ENCODE measurements at places on chromosomes 4 and X.

DNA sequence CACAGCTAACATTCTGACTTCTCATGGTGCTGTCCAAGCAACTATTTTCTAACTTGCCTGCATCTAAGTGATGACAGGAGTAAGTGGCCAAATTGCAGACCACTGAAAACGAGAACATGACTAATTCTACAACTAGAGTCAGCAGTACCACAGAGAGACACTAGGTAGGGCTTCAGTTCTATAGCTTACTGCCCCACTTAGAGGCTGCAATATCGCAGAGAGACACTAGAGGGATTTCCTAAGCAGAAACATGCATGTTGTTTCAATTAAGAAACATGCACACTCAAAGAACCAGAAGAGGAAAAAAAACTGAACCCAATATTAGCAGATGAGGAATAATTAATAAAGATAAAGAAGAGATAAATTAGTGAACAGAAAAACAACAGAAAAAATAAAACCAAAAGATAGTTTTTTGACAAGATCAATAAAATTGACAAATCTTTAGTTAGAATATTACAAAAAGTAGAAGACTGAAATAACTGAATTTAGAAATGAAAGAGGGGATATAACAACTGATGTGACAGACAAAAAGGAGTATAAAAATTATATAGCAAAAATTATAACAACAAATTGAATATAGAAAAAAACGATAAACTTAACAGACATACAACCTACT lies 100.8 kb downstream of the SPIN4 start:
- DNase-seq: peak; percentile 61

- no peak for DNase-seq
These were observed 167.1 kb upstream of the CXCL13 start for GRCh38 chr4:77438549-77438948.

DNA sequence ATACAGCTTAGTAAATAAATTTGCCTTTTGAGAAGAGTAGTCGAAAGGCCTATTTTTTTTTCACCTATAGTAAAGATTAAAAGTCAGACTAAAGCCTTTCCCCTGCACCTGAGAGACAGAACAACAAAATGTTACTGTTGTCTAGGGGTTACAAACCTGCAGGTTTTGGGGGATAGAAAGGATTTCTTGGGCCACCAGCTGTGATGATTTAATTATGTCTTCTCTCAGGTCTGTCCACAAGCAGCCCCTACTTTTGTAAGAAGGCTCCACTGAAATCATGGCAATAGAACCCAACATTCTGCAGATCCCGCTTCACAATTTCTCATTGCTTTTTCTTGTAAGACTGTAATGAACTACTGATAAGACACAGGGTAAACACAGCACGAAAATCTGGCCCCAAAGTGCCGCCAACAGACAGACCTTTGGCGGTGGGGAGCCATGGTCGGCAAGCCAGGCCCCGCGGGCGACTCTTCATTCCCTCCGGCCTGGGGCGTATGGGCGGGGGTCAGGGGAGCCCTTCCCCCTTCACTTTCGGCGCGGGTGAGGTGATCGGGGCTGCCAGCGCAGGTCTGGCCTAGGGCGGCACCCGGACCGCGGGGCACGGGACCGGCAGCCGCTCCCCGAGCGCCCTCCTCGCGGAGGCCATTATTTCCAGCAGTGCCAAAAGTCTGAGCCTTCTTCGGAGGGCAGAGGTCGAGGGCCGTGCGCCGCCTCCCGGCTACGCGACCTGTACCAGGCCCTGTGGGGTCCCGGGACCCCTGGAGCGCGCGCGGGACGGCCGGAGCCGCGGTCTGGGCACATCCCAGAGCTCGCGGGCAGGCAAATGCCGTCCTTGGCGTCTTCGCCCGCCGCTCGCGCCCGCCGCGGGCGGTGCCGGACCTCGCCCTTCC lies 812 bp upstream of the KDM6A start:
- DNase-seq: peak; percentile 50

DNA sequence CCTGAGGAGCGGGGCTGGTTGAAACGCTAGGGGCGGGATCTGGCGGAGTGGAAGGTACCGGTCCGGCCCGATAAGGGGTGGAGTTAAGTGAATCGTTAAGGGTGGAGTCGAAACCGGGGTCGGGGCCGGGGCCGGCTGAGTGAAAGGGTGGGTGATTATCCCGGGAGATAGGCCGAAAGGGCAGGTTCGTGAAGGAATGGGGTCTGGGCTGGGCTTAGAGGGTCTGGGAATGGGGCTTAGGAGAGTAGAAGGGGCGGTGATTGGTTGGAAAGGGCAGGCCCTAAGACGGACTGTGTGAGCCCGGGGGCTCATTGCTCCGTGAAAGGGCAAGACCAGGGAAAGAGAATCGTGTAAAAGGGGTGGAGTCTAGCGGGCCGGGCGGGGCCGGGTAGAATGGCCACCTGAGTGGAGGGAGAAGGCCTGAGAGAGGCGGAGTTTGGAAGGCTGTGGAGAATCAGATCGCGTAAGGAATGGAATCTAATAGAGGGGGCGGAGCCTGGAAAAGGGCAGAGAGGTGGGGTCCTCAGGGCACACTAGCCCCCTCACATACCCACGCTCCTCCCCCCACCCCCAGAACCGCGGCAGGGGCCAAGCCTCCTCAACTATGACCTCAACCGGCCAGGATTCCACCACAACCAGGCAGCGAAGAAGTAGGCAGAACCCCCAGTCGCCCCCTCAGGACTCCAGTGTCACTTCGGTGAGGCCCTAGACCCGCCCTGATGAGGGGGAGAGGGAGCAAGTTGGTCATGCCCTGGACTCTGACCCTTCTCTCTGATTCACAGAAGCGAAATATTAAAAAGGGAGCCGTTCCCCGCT lies 430 bp downstream of the HDAC6 start:
- peak; percentile 74 for DNase-seq

GRCh38 chrX:71998836-71999509 lies 88.3 kb downstream of the NHSL2 start:
- peak; percentile 65 for DNase-seq

GRCh38 chrX:151723156-151723760 lies 7.4 kb downstream of the FATE1 start:
- DNase-seq: no peak

DNA sequence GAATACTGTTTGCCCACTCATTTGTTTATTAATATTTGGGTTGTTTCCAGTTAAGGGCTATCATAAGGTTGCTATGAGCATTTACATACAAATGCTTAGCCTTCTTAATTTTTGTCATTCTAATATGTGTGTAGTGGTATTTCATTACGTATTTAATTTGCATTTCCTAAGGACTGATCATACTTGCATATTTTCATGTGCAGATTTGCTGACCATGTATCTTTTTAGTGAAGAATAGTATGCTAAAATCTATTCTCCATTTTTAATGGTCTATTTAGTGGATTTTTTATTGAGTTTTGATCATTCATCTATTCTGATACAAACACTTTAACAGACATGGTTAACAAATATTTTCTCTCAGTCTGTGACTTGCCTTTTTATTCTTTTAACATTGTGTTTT lies 949.5 kb downstream of the RAB28 start:
- no peak for DNase-seq

GRCh38 chrX:13933352-13933751 lies 96.3 kb downstream of the GEMIN8 start:
- no peak for DNase-seq

GRCh38 chr4:55161739-55162138 lies 36.3 kb upstream of the KDR start:
- DNase-seq: no peak

- no peak for DNase-seq
These were observed 387.5 kb upstream of the GRID2 start for GRCh38 chr4:91916219-91916618.

DNA sequence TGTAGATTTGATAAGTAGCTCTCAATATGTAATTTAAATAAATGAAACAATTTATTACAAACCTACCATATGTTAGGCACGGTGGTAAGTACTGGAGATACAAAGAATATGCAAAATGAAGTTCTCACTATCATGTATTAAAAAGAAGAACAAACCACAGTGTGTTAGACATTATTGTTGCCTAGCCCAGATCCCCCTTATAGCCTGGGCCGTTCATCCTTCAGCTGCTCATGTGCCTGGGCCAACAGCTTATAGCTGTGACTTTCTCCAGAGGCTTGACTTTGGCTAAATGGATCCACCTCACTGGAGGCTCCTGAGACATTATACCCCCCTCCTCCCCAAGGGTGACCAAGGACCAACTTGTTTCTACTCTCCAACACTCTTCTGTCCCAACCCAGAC lies 29.8 kb upstream of the CCNG2 start:
- DNase-seq: no peak

- DNase-seq: peak; percentile 49
These were observed 5.9 kb upstream of the GRPEL1 start for GRCh38 chr4:7073526-7074390.

GRCh38 chr4:24560868-24561368 lies 23.4 kb downstream of the DHX15 start:
- no peak for DNase-seq

- DNase-seq: no peak
These were observed 19.2 kb downstream of the CC2D2A start for GRCh38 chr4:15488658-15489470.

GRCh38 chrX:56764153-56764974 lies 35.3 kb downstream of the NBDY start:
- DNase-seq: peak; percentile 86

DNA sequence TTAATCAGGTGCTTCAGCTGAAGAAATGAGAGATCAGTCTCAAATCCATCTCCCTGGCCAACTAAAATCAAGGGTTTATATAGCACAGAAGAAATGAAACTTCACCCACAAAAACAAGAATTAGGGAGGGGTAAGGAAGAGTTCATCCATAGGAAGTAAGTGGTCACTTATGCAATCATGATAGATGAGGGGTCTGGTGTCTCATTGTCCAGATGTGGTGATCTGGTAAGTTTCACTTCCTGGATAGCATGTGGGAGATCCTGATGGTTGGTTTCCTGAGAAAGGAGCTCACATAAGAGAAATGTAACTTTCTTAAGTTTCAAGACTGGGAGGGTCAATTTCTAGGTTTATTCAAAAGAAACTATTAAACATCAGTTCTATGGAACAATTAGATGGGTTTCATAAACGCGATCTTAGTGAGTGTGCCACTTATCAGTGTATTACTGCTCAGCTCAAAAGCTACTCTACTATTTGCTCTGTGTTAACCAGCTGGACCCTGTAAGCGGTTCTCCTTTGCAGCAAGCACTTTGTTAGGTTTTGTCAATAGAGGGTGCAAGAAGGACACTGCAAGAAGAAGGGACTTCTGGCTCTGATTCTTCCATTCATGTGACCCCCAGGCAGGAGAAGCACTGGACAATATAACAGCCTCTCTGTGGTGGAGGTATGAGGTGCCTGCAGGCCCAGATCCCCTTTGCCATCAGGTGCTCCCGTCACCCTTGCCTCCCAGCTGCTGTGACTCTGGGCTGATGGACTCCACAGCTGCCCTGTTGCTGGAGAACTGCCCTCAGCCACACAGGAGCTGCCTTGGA lies 35.4 kb upstream of the HPSE start:
- DNase-seq: no peak

DNA sequence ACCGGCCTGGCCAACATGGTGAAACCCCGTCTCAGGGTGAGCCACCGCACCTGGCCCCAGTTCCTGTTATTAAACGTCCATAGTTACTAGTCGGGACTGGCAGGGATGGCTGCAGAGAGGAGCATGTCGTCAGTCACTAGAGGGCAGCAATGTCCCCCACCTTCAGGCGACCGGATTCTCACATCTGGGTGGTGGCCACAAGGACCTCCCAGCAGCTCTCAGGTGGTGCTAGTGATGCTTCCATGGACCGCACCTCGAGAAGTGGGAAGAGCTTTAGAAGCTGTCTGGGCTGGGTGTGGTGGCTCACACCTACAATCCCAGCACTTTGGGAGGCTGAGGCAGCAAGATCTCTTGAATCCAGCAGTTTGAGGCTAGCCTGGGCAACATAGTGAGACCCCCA lies 13.3 kb upstream of the IL3RA start:
- DNase-seq: peak; percentile 57

DNA sequence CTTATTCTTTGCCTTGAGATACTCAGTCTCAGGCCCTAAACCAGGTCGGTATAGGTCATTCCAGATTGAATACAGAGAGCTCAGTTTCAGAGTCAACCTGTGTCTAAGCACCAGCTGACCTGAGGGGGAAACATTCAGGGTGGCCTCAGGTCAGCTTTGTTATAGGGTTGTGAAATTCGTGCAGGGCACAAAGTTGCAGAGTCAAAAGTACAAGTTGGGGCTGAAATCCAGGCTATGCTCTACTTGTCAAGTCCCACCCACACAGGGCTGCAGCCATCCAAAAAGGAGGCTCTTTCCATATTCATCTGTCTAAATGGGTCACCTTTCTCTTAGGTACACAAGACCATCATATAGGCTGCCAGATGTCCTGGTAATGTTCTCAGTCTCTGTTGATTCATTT lies 89.7 kb downstream of the ITIH6 start:
- no peak for DNase-seq

GRCh38 chrX:10007621-10008020 lies 40.5 kb downstream of the CLDN34 start:
- no peak for DNase-seq

GRCh38 chrX:143854006-143854405 lies 29.9 kb upstream of the UBE2NL start:
- no peak for DNase-seq

DNA sequence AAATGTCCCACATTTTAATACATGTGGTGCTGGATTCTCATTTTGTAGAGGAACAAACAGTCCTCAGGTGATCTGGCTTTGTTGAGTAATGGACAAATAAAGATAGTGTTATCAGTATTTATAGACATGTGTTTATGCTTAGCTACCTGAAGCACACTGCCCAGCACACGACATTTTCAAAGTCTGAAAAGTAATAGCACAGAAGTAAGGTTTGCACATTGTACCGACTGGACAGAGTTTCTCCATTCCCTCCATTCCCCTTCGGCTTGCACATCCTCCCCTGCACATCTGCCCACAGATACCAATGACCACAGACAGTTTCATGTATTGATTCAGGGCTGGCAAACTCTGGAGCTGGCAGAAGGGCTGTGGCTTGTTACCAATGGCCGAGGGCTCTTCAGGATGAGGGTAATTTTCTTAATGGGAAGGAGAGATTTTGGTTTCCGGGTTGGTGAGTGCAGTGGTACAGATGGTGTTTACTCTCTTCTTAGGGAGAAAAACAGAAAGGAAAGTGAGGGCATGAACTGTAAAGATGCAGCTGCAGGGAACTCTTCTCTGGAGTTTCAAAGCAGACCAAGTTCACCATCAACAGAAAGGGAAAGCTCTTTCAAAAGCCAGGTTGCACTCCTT lies 2.3 kb downstream of the GRPR start:
- DNase-seq: no peak

GRCh38 chr4:6333301-6334202 lies 63.9 kb downstream of the WFS1 start:
- DNase-seq: no peak

All from CD4-positive, alpha-beta T cell treated with Interleukin-21 for 1 hour (primary cell).